Inflammatory macrophage treated with lipopolysaccharide for 1 hour (primary cell): ENCODE measurements at places on chromosomes 11 and 22.

DNA sequence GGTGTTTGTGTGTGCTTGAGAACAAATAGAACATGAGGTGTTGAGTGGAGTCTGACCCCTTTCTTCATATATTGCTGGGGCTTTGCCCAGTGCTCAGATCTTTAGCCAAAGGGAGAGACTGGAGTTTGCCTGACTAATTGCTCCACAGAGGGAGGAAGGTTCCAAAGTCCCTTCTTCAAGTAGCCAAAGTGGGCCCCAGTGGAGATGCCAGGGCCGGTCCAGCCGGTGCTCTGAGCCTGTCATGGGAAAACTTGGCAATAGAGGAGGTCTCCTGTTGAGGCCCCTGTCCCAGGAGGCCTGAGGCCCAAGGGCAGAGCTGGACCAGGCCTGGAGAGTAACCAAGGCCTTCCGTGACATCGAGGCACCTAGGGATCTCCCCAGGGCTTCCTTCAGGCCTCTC, 112.3 kb downstream of the DSCAML1 start:
- DNase-seq = no peak

DNA sequence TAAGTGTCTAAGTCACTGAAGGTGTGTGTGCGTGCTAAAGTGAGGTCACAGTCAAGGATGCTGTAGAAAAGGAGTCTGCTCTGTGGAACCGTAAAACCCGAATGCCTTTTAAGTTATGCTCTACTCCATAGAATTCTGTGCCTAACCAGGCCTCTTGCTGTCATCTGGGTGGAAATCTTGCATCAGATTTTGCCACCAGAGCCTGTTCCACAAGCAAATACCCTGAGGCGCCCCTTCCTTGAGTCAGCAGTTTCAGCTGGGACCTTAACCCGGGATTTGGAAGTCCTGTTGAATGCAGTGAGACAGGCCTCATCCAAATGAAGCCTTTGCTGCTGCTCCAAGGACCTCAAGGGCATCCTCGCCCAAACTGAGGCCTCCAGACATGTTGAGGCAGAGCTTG, 109.8 kb downstream of the WNT11 start:
- DNase-seq = no peak

- DNase-seq = no peak
These were observed 4.4 kb upstream of the KCNC1 start for GRCh38 chr11:17730137-17730536.

GRCh38 chr11:28965819-28966218, 857.6 kb downstream of the METTL15 start:
- no peak for DNase-seq

DNA sequence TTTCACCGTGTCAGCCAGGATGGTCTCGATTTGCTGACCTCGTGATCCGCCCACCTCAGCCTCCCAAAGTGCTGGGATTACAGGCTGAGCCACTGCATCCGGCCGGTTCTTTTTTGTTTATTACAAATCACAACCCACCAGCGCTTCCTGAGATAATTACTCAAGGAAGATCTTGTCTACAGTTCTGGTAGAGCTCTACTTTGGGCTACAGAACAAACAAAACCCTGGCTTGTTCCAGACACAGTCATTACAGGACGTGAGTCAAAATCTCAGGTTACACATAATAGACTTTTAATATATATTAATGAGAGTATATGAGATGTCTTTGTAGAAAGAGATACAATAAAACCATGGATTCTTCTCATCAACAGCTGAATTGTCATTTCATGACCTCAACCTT, 42.8 kb upstream of the NUP50 start:
- DNase-seq = no peak

DNA sequence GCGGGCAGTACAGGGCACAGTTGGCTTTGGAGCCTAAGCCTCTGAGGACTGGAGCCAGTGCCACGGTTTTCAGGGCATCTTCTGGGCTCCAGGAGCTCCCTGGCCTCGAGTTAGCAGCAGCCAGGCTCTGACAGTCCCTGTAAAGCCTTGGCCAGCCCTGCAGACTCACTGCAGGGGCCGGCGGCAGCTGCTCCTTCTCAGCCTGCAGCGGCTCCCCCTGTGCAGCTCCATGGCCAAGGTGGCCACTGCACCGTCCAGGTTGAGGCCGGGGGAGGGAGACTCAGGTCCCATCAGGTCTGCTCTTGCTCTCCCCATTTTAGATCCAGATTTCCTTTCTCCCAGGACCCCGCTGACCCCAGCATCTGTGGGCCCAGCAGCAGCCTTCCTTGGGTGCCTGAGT, 1461.1 kb downstream of the BRD1 start:
- DNase-seq = no peak
